NCI-H82 (cell line): ENCODE measurements at places on chromosomes 5 and 9.

DNA sequence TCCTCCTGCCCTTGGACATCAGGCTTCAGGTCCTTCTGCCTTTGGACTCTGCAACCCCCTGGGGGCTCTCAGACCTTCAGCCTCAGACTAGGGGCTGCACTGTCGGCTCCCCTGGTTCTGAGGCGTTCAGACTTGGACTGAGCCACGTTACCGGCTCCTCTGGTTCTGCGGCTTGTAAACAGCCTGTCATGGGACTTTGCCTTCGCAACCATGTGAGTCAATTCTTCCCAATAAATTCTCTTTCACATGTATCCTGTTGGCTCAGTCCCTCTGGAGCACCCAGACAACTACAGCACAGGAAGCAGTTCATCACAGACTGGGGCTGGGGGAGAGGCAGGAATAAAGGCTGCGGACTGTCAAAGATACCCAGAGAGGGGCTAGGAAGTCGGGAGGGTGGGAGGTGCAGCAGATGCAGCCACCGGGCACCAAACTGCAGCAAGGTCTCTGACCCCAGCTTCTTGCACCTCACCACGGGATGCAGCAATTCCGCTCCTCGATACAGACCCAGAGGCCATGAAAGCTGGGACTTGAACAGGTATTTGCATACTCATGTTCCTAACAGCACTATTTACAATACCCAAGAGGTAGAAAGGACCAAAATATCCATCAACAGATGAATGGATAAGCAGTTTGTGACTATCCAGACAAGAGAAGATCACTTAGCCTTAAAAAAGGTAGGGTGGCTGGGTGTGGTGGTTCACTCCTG, 100.8 kb downstream of the COL23A1 start:
- DNase-seq, result no peak

DNA sequence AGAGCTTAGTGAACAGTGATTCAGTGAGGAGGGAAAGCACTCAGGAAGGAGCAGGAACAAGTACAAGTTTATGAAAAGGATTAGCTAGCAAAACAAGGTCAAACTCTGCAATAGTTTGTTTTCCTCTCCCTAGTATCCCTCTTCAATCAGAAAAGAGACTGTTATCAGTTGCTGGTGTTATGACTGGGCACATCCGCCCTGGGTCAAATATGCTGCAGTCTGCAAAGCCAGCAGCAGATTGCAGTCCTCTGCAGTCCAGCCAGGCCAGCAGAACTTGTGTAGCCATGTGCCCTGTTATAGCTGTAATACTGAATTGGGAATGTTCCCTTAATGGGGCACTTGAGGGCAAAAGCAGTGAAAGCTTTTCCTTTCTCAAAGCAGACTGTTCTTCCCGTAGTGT, 12.0 kb downstream of the PCDHAC2 start:
- DNase-seq, result no peak

GRCh38 chr9:96859461-96860198, 5.3 kb upstream of the ZNF782 start:
- DNase-seq, result peak; percentile 92

GRCh38 chr5:17167171-17167891, 50.1 kb upstream of the BASP1 start:
- no peak for DNase-seq

DNA sequence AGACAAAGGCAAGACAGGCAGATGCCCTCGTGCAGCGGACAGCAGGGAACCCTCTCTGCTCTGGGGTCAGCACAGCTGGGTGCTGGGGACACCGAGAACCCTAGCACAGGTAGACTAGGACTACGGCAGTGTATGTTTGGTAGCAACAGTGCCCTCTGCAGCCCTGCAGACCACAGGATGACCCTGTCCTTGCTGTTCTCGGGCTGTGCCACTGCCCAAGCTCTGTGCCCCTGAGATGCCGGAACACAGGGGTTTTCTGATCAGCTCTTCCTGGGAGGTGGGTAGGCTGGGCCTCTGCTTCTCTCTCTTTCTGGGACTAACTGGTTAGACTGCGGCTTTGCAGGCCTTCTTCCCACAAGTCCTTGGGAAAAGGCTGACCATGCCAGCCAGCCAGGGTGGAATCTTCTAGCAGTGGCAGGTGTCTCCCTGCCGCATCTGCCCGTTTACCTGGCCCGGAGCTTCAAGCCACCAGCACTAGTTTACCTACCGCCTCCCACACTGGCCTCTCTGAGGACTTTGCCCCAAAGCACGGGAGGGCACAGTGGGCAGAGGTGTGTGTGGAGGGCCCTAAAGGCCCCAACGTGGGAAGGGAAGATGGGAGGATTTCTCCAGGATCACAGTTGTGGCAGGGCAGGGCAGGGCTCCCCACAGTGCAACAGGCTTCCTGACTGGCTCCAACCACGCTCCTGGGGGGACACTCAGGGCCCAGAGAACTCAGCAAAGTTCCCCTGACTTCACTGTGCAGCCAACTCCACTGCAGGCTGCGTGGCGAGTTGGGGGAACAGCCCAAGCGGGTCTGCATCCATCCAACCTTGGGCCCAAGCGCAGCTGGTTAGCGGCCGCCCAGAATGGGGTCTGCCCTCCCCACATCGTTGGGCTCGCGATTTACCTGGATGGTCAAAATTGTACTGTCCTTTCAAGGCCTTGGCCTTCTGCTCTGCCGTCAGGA, 1.2 kb downstream of the UCK1 start:
- DNase-seq, result no peak

GRCh38 chr5:66080664-66081063, 63.4 kb upstream of the SREK1 start:
- no peak for DNase-seq
